T-cell (primary cell): ENCODE measurements at places on chromosomes 5 and 9. TPM values are rescaled to one million over a fixed set of nuclear protein-coding genes. Genes with fewer than 3 reads are reported as not detected.

DNA sequence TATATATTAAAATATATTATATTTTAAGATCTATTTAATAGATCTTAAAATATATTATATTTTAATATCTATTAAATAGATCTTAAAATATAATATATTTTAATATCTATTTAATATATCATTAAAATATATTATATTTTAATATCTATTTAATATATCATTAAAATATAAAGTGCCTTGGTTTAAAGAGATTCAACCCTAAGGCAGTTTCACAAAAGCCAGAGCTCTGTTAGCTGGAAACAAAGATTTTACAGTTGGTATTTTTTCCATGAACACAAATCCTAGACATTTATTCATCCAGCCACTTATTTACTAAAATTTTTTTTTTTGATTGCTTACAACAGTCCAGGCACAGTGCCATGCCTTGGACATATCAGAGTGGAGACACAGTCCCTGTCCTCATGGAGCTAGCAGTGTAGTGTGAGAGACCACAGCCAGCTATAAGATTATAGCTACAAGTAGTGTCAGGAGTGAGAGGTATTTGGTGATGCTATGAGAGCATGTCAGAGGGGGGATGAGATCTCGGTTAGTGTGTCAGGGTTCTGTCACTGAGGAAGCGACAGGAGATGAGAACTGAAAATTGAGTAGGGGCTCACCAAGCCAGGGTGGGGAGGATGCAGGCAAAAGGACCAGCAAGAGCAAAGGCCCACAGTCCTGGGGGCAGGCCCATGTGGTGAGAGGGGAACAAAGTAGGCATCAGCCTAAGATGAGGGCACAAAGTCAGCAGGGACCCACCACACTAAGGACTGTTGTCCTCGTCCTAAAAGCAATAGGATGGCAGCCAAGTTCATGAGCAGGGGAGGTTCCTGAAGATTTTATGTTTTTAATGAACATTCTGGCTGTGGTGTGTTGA, 74.5 kb downstream of the FBXO38 start:
- DNase-seq: no peak

Gene SIT1
- 51.9 TPM for total RNA-seq

DNA sequence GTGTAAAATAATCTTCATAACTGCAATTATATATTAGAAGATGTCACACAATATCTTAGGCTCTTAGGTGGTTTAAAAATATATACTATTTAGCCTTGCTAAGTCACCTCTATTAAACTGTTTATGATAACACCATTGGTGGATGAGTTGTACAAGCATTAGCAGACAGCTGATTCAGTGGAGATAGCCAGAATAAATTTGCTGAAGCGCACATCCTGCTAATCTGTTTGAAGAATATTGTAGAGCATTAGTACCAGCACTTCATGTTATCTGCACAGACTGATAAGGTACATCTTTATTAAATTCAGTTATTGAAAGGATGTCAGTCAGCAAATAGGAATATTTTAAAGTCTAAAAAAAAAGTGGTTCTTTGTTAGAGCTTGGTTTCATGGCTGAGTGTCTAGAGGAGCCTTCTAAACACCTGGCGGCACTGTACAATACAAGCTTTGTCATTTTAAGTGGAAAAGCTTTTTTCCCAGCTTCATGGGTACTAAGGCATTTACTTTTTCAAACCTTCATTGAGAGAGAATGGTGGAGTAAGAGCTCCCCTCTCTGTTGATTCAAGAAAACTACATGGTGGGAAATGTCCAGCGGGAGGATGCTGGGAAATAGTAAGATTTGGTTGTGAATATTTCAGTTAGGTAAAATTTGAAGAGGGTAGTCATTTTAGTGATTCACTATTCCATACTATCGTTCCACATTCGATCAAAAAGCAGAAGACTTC, 275.1 kb downstream of the SLF1 start:
- DNase-seq: no peak

DNA sequence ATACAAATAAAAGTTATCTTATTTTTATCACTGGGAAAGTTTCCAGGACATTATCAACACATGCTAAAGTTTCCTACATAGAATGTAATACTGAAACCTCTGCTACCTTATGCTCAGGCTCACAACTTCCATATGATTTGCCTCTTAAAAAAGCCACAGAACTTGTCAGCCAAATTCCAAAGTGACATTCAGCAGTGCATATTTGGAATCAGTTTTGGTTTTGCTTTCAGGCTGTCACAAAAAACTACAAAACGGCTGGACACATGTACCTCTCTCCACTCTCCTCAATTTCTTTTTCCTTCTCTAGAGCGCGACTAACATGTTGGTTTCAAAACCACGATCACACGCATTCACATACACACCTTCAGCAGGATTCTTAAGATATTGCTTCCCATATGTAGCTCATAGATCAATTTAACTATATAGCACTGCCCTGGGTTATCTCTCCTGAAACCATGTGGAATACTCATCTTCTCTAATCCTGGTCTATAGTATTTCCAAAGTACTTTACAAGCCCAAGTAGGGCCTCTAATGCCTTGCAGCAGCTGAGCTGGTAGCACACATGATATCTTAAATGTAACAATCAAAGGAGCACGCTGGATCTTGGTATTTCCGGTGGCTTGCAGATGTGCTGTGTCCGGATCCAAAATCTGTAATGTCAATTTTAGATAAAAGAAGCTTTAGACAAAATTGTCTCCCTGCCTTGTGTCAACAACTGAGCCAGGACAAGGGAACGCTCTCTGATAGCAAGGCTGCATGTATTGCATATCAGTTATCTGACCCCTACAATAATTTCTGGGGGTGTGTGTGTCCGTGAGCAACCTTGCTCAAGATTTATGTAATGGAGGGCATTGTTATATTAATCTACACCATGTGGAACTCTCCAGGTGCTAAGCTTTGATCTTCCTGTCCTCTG, 203.2 kb downstream of the DMRT2 start:
- DNase-seq: no peak

- DNase-seq: no peak
Measured at GRCh38 chr9:123609844-123610243, 253.8 kb downstream of the CRB2 start.

Gene SPATA31C1
- not detected for total RNA-seq

GRCh38 chr5:102807878-102808502, 52.9 kb downstream of the PAM start:
- no peak for DNase-seq

DNA sequence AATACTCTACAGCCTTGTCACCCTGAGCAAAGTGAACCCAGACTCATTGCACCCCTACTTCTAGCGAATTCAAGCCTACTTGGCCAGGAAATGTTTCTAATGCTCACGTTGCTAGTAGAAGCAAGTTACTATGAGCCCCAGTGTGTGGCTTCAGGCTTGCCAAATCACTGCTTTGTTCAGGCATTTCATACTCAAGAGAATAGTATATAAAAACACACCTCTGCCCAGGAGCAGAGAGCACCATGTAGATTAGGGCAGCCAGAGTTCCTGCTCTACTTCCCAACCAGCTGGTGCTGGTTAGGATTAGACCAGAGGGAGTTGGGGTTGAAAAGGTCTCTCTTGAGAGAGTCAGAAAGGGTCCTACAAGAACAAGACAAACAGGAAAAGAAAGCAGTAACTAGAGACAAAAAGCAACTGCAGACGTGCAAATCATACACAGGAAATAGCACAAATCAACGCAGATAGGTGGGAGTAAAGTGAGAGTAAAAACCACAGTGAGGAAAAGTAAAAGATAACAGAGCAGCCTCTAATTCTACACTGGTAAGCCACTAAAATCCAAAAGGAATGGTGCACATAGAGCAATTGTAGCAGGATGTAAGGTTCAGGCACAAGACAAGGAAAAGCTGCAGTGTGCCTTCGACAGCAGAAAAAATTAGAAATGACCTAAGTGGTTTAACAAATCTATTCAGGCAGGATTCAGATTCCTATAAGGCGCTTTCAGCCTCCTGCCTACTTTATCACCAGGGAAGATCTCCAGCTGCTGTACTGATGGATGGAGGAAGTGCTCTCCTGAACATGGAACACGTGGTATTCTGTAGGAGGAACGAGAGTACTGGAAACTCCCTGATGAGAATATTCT, 49.6 kb upstream of the KIF2A start:
- DNase-seq: peak; percentile 6

DNA sequence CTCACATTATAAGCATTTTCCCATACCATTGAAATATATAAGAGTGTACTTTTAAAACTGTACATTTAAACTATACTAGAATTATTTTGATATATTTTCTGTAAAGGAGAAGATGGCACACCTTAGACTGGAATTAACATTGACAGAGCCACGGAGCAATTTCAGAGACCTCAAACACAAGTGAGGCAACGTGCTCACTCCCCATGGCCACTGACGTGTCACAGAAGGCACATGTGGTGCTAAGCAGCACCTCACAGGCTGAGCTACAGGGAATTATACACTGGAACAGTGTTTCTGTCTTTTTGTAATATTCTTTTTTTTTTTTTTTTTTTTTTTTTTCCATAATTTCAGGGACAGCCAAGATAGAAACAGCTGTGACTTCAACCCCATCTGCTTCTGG, 66.5 kb downstream of the NUP214 start:
- no peak for DNase-seq

- DNase-seq: no peak
Measured at GRCh38 chr5:144433893-144434292, 263.2 kb downstream of the KCTD16 start.

Gene MAMDC2
- 0.09 TPM for total RNA-seq

- DNase-seq: no peak
Measured at GRCh38 chr5:146815411-146815810, 63.1 kb downstream of the PPP2R2B start.

DNA sequence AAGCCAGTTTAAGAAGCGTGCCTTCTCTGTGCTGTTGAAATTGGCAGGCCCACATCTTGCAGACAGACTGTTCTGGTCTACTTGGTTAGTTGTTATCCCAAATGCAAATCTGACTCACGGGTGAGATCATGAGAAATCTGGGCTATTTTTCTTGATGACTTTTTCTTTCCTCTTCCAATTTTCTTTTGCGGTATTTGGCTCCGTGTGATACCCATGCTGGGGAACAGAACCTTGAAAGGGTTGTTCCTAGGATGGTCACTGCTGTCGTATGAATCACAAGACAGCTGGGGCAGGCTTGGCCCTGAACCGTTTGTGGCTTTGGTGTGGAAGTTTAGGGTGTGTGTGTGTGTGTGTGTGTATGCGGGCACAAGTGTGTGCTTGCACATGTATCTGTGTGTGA, 24.6 kb downstream of the PDZD2 start:
- DNase-seq: no peak

Gene UBTD2
- total RNA-seq: 3.2 TPM

Gene PCDHGB5
- 0.96 TPM for total RNA-seq

DNA sequence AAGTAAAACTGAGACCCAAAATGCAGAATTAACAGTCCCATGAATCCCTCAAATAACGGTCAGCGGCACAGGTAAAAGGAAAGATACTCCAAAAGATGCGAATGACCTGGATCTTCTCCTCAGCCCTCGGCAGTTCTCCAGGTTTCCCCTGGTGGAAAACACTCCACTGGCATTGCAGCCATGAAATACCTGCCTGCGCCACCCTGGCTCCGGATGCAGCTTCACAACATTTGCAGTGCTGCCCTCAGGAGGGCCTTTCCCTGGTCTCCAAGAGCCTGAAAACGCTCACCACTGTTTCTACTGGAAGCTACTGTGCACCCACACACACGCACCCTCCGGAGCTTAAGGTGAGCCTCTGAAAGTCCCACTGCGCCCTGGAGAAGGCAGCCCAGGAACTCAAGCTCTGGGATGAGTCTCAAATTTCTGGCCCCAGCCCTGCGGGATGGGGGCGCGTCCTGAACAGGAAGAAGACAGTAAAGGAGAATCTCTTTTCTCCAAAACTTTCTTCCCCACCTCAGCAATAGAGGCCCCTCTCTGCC, 612 bp downstream of the UGT3A2 start:
- DNase-seq: no peak

Gene RNF183
- total RNA-seq: not detected

Gene ADAMTS16
- 0.06 TPM for total RNA-seq

- DNase-seq: no peak
Measured at GRCh38 chr5:157354800-157355199, 88.9 kb downstream of the CYFIP2 start.

Gene PAEP
- total RNA-seq: not detected

GRCh38 chr5:150372639-150373038, 15.1 kb downstream of the TCOF1 start:
- no peak for DNase-seq

Gene IL9
- total RNA-seq: not detected

Gene CD74
- total RNA-seq: 512 TPM

- no peak for DNase-seq
Measured at GRCh38 chr5:125199968-125200865, 453.8 kb upstream of the ZNF608 start.

- DNase-seq: no peak
Measured at GRCh38 chr5:14587150-14587549, 5.6 kb downstream of the OTULINL start.

Gene LPCAT1
- 50.3 TPM for total RNA-seq

GRCh38 chr5:157651623-157652376, 438 bp downstream of the SOX30 start:
- peak; percentile 80 for DNase-seq

DNA sequence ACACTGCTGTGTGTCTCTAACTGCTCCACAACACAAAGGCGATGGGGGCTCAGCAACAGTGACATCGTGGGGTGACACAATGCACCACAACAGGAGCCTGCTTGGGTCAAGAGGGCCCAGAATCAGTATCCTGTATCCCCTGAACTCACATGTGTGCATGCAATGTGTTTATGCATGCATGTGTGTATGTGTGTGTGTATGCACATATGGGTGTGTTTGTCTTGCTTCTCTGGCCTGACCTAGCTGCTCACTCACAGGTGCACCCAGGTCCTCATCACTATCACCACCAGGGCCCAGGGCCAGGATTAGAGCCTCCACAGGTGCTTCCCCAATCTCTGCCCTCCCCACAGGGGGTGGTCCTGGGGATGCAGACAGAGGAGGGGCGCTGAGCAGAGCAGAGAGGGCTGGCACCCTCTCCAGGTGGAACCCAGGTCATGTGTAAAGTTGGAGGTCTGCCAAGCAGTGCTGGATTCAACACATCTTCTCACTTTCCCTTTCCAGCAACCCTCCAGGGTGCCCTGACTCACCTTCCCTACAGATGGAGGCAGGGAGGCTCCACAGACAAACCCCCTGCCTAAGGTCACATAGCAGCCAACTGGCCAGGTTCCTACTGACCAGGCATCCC, 18.1 kb upstream of the ZNF484 start:
- no peak for DNase-seq

DNA sequence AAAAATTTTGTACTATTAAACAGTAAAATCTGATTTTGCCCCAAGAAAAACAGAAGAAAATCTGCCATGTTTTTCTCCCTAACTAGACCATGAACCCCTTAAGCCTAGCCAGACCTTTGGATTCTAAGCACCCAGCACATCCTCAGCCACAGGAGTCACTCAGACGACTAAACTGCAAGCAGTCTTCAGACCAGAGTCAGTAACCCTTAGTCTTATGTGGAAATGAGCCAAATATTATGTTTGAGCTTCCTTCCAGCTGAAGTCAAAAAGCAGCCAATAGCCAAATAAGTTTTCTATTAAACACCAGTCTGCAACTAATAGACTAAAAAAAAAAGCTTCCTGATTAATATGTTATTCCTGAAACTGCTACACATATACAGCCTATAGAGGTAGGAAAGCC, 47.4 kb downstream of the GOLPH3 start:
- DNase-seq: no peak

Gene LIX1
- not detected for total RNA-seq

- no peak for DNase-seq
Measured at GRCh38 chr9:96031366-96031824, 155.9 kb downstream of the ERCC6L2 start.
